ENCODE measurements at places on chromosomes 3 and 15.
A peak's percentile ranks its signal among the peaks of the same experiment; 100 is the strongest.

- DNase-seq = no peak
Observed at GRCh38 chr3:64079369-64080150, 56.3 kb upstream of the PSMD6 start.

DNA sequence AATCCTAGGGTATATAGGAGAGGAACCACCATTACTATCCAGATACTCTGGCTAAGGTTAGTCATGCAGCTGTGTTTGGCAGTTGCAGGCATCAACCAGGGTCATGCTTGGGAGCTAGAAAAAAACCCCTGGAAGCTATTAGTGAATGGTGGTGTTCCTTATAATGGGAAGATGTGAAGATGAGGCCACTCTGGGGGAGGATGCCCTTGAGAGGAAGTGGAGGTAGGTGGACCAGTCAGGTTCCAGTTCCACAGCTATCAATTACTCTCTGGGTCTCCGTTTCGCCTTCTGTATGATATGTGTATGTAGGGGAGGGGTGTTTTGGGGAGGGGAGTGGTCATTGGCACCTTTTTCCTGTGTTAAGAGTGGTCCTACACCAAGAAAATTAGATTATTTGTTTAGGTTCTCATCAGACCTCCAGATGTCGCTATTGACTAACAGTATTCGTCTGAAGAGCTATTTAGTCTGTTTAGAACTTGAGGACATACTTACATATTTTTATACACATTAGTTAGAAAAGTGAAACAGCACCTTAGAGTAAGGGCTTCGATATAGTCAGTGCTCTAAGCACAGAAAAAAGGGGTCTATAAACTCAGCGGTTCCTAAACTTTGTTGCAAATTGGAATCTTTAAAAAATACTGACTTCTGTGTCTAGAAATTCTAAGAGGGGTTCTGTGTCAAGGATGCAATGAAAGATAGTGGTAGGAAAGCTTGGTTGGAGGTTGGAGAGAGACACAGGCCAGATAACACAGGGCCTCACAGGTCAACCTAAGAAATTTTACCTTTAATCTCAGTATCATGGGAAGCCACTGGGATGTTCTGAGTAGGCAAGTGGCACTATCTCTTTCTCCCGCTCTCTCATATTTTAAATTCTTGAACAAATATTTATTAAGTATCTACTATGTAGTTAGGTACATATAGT lies 9.1 kb upstream of the HPS3 start:
- DNase-seq = peak; percentile 76

DNA sequence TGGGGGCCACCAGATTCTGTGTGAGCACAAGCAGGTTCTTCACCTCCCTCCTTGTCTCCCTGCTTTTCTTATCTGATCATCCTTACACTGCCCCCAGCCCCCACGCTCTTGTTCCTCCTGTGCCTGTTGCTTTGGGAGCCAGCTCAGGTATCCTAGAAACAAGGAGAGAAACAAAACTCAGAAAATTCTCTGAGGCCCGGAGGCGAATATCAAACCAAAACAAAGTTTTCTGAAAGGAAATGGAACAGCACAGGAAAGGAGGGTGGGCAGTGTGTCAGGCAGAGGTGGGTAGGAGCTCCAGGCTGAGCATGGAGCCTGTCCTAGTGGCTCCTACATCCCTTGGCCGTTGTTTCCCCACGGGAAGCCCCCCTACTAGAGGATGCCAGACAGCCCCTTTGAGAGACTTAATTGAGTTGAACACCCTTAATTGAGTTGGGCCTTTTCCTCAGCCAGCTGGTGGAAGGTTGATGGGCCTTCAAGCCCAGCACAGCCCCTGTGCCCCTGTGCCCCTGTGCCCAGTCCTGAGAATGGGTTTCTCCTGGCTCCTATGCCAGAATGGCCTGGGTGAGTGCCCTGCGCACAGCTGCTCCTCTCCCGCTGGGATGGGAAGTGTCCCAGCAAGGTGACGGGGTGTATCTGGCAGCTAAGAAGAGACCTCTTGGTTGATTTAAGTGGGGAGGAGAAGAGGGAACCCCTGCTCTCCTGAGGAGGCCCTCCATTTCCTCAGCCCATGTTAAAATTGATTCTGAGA lies 22.8 kb upstream of the JMJD7 start:
- no peak for DNase-seq

DNA sequence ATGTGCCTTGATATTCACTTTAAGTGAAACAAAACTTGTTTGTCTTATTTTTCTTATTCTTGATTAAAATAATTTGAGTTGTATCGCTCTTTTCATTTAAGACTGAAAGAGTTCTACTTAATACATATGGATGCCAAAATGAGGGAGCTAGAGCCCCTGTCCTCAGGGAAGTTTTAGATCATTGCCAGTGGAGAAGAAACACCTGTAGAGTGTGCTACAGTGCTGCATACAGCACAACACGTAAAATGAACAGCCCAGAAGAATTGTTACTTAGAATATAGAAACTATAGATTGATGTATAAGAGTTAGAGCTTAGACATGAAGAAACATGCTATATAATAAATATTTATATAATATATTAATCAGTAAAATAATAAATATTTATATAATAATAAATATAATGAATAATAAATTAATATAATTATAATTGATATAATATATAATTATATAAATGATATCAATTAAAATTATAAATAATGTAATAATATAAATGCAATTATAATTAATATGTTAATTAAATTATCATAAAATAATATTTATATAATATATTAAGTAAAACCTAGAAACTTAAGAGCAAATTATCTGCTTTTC lies 1234.7 kb downstream of the ROBO2 start:
- DNase-seq = no peak

DNA sequence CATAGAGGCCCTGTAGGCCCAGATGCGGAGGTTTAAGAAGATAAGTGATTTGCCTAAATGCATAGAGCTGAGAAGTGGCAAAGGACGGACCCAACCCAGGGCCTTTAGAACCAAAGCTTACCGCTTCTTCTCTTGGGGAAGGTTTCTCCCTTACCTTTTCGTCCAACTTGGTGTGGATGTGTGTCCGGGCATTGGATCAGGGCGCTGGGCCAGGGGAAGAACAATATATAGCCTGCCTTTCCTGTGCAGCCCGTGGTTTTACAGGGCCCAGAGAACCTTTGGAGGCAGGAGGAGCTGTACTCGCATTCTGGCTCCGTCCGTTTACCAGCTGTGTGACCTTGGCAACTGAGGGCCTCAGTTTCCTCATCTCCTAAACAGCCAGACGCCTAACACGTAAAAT lies 686 bp upstream of the P3H2 start:
- DNase-seq = no peak

GRCh38 chr15:77982127-77982490 lies 95.4 kb downstream of the TBC1D2B start:
- DNase-seq = no peak

DNA sequence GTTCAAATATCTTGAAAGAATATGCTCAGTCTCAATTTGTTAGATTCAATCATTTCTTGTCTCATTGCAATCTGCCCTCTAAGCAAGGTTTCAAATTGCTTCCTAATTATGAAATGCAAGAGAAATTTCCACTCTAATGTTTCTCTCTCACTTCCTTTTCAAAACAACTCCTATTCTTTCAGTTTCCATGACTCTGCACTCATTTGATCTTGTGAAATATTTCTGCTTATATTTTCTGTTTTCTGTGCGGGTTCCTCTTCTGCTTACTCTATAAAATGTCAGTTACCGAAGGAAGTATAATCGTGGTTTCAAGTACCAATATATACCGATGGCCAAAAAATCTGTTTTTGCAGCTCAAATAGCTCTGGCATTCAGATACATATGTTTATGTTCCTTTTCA lies 521.9 kb upstream of the NAALADL2 start:
- DNase-seq = no peak

DNA sequence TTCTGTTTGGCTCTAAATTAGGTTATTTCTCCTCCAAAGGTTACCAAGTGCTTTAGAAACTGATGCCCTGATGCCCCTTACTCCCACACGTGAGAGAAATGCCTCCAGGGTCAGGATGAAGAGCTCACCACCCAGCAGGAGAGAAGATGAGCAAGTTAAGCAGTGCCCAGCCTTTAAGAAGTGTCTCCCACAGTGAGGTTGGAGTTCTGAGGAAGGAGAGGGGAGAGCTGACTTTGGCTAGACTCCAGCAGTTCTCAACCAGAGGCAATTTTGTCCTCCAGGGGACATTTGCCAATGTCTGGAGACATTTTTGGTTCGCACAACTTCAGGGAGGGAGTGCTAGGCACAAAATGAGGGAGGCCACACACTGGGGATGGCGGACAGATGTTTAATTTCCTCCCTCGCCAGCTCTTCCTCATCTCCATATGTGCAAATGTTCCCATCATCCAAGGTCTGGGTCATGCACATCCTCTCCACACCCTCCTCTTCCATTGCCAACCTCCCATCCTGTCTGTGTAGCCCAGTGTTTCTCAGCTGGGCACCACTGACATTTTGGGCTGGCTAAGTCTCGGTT lies 50.6 kb upstream of the SLC7A14 start:
- DNase-seq = no peak

GRCh38 chr3:125300416-125300815 lies 74.7 kb downstream of the ZNF148 start:
- no peak for DNase-seq

GRCh38 chr3:169722724-169723123 lies 42.1 kb downstream of the TERC start:
- DNase-seq = no peak

DNA sequence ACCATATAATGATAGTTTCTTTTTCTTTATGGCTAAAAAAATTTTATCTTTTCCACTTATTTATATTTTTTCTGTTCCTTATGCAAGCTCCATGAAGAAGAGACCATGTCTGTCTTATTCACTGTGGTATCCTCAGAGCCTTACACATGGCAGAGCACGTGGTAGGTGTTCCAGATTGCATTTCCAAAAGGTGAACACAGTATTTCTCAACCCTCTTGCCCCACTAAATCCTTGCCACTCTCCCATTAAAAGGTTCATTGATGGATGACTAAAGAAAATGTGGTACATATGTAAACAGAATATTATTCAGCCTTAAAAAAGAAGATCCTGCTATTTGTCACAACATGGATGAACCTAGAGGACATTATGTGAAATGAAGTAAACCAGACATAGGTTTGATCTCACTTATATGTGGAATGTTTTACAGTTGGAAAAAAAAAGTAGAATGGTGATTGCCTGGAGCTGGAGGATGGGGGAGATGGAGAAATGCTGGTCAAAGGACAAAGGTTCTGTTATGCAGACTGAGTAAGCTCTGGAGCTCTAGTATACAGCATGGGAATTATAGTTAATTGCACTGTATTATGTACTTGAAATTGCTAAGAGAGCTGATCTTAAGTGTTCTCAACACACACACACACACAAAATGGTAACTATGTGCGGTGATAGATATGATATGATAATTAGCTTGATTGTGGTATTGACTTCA lies 266.7 kb downstream of the CNTN3 start:
- no peak for DNase-seq

GRCh38 chr3:27573780-27574437 lies 89.7 kb upstream of the SLC4A7 start:
- no peak for DNase-seq

GRCh38 chr3:67239353-67239752 lies 241.2 kb downstream of the KBTBD8 start:
- no peak for DNase-seq

- DNase-seq = no peak
Observed at GRCh38 chr15:27448986-27449385, 478.0 kb downstream of the GABRG3 start.

GRCh38 chr15:39888809-39889208 lies 31.3 kb downstream of the GPR176 start:
- no peak for DNase-seq

GRCh38 chr15:33211176-33211808 lies 16.8 kb upstream of the FMN1 start:
- DNase-seq = no peak

- DNase-seq = no peak
Observed at GRCh38 chr3:127903611-127904375, 11.2 kb upstream of the KBTBD12 start.

DNA sequence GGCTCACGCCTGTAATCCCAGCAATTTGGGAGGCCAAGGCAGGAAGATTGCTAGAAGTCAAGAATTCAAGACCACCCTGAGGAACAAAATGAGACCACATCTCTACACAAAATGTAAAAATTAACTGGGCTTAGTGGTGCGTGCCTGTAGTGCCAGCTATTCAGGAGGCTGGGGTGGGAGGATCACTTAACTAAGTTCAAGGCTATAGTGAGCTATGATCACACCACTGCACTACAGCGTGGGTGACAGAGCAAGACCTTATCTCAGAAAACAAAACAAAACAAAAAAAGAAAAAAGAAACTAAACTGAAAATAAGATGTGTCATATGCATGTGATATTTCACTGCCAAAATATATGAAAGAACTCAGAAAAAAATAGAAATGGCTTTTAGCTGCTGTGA lies 243.3 kb upstream of the CCDC54 start:
- no peak for DNase-seq

DNA sequence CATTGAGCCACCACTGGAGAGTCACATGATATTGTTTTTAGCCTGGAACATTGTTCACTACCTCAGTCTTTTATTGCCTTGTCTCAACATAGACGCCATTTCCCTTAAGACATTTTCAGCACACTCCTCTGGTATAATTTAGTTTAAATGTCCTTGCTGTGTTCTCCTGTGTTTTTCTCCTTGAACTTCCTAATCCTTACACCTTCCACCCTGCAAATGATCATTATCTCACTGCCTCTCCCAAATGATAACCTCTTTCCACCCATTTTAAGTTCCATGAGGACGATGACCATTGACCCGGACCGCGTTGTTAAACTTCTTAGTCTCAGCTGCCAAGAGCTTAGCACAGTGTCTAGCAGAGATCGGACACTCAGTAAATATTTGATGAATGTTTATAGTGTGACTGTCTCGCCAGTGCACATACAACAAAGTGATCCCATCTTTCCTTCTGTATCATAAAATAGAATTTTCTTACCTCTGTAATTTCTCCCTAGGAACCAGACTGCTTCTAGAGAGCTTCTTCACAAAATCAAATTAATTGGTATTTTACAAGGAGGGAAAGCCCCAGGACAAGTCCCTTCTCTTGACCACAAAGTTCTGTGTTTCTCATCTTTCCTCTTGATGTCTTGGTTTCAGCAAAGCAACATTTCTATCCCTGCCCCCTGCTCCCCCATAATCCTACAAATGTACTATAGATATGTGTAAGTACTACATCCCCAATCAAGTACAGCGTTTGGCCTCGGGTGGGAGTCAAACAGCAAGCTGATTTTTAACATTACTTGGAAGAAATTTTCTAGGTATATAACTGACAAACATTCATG lies 429.6 kb downstream of the LPP start:
- DNase-seq = no peak

DNA sequence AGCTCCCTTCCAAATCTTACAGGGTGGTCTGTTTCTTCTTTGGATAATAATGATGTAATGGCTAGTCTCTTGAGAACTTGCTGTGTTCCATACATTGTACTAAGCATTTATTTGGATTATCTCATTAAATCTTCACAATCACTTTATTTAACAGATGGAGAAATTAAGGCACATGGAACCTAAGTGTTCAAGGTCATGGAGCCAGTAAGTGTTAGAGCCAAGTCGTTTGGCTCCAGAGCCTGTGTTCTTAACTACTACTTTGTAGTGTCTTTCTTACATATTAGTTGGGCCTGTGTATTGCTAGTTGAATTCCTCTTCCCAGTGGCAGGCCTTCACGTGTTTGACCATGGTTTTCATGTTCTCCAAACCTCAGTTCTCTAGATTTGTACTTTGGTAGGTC lies 177.8 kb downstream of the ATG7 start:
- DNase-seq = no peak
